Stimulated activated CD8-positive, alpha-beta memory T cell treated with anti-CD3 and anti-CD28 coated beads, Interleukin-4, amount 100 ng/mL, for 24 hours (primary cell): ENCODE measurements at places on chromosomes 1 and 21.

DNA sequence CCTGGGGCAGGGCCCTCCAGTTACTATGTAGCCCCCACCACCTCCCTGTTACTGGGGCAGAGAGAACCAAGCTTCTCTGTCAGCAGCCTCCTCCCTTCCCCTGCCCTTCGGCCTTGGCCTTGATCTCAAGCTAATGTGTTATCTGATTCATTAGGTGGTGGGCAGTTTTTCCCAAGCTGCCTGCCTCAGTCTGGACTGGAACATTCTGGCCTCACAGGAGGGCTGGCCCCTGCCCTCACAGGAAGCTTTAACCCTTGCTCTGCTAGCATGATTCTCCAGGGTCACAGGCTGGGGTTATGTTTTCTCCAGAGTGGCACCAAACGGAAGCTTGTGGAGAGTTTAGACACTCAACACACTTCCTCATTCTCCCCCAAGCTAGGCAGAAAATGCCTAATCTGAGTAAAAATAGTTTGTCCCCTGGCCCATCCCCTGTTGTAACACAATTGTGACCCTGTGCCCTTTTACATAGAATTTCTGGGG lies 37.2 kb upstream of the SLC6A9 start:
- DNase-seq: no peak

- DNase-seq: no peak
Measured at GRCh38 chr1:229181419-229181818, 89.5 kb upstream of the RAB4A start.

GRCh38 chr1:235679005-235679404 lies 29.4 kb upstream of the GNG4 start:
- DNase-seq: no peak

GRCh38 chr21:45355573-45355972 lies 49.4 kb upstream of the COL18A1 start:
- DNase-seq: no peak

GRCh38 chr1:165129568-165130164 lies 226.8 kb downstream of the LMX1A start:
- peak; percentile 2 for DNase-seq

- DNase-seq: no peak
Measured at GRCh38 chr1:85734931-85735330, 26.7 kb upstream of the ZNHIT6 start.

DNA sequence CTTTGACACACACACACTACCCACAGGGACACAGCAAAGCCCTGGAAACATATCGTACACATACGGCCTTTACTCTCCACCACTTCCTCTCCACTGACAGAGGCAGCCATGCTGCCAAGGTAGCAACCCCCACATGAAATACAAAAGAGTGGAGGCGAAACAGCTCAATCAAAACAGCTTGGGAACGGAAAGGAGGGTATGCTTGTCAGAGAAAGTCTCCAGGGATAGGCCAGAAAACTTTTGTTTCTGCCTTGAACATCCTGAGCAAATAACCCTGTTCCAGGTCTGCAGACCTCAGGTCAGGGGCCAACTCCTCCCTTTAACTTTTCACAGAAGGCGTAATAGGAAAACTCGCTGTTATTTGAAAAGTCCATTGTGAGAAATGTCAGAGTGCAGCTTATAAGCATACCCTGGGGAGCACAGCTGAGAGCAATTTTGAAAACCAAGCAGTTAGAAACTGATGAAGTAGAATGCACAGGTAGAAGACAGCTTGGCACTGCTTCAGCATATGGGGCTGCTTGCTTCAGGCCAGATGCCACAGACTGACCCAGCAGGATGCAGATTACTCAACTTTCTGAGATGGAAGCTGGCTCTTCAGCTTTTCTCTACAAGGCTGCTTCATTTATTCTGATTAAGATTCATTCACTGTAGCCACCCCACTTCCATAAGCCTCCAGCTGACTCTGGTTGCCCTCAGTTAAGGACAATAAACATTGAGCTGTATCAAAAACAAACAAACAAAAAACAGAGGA lies 18.0 kb downstream of the KIAA0319L start:
- DNase-seq: no peak

GRCh38 chr1:51442198-51442597 lies 76.9 kb downstream of the EPS15 start:
- no peak for DNase-seq

DNA sequence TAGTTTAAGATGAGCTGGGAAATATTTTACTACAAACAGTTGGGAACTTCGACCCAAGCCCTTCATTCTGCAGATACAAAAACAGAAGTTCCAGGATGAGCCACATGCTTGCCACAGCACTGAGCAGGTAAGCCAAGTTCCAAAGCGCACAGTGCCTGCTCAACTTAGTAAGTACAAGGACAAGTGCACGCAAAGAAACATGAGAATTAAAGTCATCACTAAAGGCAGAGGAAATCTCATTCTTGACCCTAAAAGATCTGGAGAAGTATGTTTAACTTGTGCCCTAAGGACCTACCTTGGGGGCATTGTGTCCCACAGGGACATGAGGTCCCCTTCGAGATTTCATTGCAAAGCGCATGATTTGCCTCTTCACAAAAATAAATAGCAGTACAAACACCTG lies 1.2 kb upstream of the UBAP2L start:
- no peak for DNase-seq

DNA sequence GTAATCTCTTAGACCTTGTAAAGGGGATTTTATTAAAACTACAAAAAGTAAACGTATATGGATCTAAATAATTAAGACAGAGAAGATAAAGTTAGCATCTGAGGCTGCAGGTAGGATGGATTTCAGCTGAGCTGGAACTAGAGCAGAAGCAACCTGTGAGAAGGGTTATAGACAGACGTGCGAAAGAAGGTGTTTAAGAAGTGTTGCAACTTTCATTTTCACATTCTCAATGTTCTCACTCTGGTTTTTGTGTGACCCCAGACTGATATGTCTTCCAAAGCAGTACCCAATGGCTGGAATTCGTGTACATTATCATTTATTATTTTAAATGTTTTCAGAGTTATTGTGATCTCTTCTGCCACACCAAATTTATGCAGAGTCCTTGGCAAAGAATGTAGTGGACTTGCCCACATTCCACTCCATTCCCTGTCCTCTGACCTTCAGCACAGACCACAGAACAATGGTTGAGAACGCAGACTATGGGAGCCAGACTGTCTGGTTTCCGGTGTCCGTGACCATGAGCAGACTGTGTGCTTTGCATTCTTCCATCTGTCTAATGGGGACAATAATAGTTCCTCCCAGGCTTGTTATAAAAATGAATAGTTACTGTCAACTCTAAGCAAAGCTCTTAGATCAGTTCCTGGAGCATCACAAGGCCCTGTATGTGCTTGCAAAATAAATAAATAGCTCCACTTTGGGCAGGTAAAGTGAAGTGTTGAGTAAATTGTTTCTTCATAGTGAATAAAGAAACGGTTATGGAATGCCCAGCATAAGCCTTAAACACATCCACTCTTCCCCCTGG lies 140.6 kb upstream of the SAMSN1 start:
- no peak for DNase-seq

- no peak for DNase-seq
Measured at GRCh38 chr1:205474571-205474970, 18.7 kb upstream of the BLACAT1 start.

GRCh38 chr1:942864-943533 lies 16.1 kb downstream of the NOC2L start:
- no peak for DNase-seq
